NCI-H1092 treated with DMSO at 0.1 percent for 48 hours (cell line): ENCODE measurements at places on chromosomes 5 and 9.

GRCh38 chr5:170591054-170591453 is 87.2 kb downstream of the KCNIP1 start:
- no peak for DNase-seq

- DNase-seq = peak; percentile 84
Observed at GRCh38 chr9:127968700-127969383, 11.9 kb downstream of the EEIG1 start.

DNA sequence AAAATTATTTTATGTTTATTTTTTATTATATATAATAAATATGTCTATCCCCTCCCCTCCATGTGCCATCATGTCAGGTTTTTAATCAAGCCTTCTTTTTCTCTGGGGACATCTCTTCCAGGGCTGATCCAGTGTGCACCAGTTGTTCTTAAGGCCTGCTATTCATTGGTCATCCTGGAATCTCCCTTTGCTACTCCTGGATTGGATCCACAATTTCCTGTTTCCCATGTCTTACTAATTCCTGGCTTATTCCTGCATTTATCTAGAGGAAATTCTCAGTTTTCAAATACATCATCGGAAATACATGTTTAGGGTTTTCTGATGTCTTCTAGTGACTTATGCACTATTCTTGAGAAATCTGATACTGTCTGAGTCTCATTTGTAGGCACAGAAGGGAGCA is 56.8 kb downstream of the ANGPTL2 start:
- no peak for DNase-seq

- DNase-seq = no peak
Observed at GRCh38 chr5:93746406-93747056, 5.1 kb upstream of the POU5F2 start.

- DNase-seq = peak; percentile 39
Observed at GRCh38 chr5:127885176-127885575, 182.0 kb downstream of the CCDC192 start.
